ENCODE measurements at places on chromosomes 5 and 9. TPM values are rescaled to one million over a fixed set of nuclear protein-coding genes. Genes with fewer than 3 reads are reported as not detected.
A peak's percentile ranks its signal among the peaks of the same experiment; 100 is the strongest.

- no peak overlapping the region for H3K4me3 ChIP-seq
- H3K27ac ChIP-seq: no peak overlapping the region
- no peaks in the 10 kb centered on the region for H3K27me3 ChIP-seq
- no peaks in the 10 kb centered on the region for H3K36me3 ChIP-seq
- no peak for DNase-seq
Measured at GRCh38 chr5:90279091-90279490, 130.5 kb downstream of the CETN3 start.

GRCh38 chr9:127968700-127969383 lies 11.9 kb downstream of the EEIG1 start:
- no peak overlapping the region for H3K4me3 ChIP-seq
- peak overlapping the region; percentile 28 for H3K27ac ChIP-seq
- no peaks in the 10 kb centered on the region for H3K36me3 ChIP-seq
- peak; percentile 41 for DNase-seq
- H3K4me1 ChIP-seq: peaks cover 74% of the 10 kb centered on the region

GRCh38 chr5:163748934-163749333 lies 243.5 kb downstream of the MAT2B start:
- H3K4me3 ChIP-seq: no peak overlapping the region
- no peaks in the 10 kb centered on the region for H3K27me3 ChIP-seq
- no peaks in the 10 kb centered on the region for H3K4me1 ChIP-seq
- H3K36me3 ChIP-seq: no peaks in the 10 kb centered on the region

COL15A1 gene
- total RNA-seq: 51.6 TPM

DNA sequence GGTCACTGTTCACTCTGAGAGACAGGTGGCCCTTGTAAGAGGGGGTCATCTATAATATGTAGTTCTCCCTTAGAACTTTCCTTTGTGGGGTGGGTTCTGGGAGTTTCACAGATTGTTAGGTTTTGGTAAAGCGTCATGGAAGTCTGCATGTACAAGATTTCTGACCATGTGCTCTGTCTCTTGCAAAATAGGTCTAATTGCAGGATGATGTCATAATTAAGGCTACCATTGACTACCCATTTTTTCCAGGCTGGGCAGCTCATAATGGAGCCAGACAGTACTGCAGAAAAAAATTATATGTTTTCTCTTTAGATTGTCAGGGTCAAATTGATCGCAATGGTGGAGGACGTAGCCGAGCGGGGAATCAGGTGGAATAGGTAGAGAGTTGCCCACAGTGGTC lies 3.7 kb upstream of the GM2A start:
- H3K4me3 ChIP-seq: no peak overlapping the region
- no peak overlapping the region for H3K27ac ChIP-seq
- peaks cover 4% of the 10 kb centered on the region for H3K4me1 ChIP-seq
- no peaks in the 10 kb centered on the region for H3K27me3 ChIP-seq

DNA sequence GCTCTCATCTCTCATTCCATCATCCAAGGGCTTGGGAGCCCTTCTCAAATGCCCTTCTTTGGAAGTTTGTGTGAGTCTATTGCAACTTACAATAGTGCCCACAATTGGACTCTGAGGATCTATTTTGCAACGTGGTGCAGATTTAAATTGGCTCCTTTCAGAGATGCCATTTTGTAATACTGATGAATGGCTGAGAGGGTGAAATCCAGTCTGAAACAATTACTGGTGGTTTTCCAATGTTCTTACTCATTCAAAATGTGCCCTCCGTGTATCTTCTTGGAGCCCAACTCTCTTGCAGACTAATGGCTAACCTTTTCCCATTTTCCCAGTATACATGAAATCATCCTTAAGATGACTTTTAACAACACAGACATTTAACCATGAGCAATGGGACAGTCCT lies 6.1 kb downstream of the ZNF462 start:
- no peaks in the 10 kb centered on the region for H3K36me3 ChIP-seq
- DNase-seq: no peak
- peak overlapping the region; percentile 25 for H3K27ac ChIP-seq
- no peak overlapping the region for H3K4me3 ChIP-seq
- peaks cover 29% of the 10 kb centered on the region for H3K4me1 ChIP-seq

- no peaks in the 10 kb centered on the region for H3K27me3 ChIP-seq
- H3K36me3 ChIP-seq: no peaks in the 10 kb centered on the region
- H3K27ac ChIP-seq: no peak overlapping the region
- DNase-seq: no peak
Measured at GRCh38 chr9:118303216-118303615, 599.0 kb downstream of the TLR4 start.

GRCh38 chr9:93197670-93198069 lies 13.7 kb downstream of the WNK2 start:
- no peaks in the 10 kb centered on the region for H3K27me3 ChIP-seq
- no peaks in the 10 kb centered on the region for H3K36me3 ChIP-seq
- DNase-seq: no peak
- H3K27ac ChIP-seq: no peak overlapping the region
- H3K4me1 ChIP-seq: no peaks in the 10 kb centered on the region

DNA sequence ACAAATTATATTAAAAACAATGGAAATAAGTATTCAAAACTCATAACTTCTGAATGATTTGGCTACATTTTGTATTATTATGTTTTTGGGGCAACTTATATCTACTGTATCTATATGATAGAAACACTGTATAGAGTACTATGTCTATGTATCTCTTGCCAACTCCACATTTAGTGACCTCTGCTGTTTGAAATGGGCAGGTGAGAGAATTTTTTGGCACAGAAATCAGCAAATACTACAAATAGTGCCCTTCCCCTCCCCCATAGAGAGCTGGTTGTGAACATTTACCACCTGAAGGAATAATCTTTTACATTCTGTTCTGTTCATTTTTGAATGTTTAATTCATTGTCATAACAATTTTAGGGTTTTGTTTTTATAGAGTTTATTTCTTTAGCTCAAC lies 545.3 kb downstream of the PDE4D start:
- H3K27me3 ChIP-seq: no peaks in the 10 kb centered on the region
- no peak overlapping the region for H3K4me3 ChIP-seq
- no peak for DNase-seq
- H3K36me3 ChIP-seq: no peaks in the 10 kb centered on the region

CMYA5 gene
- total RNA-seq: 51.7 TPM

KIF12 gene
- total RNA-seq: 6.0 TPM

DNA sequence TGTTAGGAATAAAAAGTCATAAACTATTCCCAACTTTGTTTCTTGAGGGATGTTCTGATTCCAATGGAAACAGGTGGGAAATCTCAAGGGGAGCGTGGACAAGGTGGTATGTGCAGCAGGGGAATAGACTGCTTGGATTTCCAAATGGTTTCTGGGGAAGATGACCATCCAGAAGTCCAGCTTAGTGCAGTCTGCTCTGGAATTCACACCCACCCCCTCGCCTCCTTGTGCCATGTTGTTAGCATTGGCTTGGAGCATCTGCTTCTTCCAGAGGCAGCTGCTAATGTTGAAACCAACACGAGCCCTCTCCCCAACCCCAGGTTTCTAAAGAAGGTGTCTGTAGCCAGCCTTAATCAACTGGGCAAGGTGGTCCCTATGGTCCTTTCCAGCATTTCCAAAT lies 90.9 kb downstream of the PDE6A start:
- no peaks in the 10 kb centered on the region for H3K4me1 ChIP-seq
- no peaks in the 10 kb centered on the region for H3K36me3 ChIP-seq
- H3K27me3 ChIP-seq: no peaks in the 10 kb centered on the region
- H3K27ac ChIP-seq: no peak overlapping the region
- no peak overlapping the region for H3K4me3 ChIP-seq
- no peak for DNase-seq

IL9 gene
- not detected for total RNA-seq

- no peak for DNase-seq
- no peaks in the 10 kb centered on the region for H3K4me1 ChIP-seq
- H3K27me3 ChIP-seq: no peaks in the 10 kb centered on the region
- H3K27ac ChIP-seq: no peak overlapping the region
- H3K4me3 ChIP-seq: no peak overlapping the region
Measured at GRCh38 chr9:120158221-120158620, 421.7 kb downstream of the CDK5RAP2 start.

CCL19 gene
- total RNA-seq: not detected

DNA sequence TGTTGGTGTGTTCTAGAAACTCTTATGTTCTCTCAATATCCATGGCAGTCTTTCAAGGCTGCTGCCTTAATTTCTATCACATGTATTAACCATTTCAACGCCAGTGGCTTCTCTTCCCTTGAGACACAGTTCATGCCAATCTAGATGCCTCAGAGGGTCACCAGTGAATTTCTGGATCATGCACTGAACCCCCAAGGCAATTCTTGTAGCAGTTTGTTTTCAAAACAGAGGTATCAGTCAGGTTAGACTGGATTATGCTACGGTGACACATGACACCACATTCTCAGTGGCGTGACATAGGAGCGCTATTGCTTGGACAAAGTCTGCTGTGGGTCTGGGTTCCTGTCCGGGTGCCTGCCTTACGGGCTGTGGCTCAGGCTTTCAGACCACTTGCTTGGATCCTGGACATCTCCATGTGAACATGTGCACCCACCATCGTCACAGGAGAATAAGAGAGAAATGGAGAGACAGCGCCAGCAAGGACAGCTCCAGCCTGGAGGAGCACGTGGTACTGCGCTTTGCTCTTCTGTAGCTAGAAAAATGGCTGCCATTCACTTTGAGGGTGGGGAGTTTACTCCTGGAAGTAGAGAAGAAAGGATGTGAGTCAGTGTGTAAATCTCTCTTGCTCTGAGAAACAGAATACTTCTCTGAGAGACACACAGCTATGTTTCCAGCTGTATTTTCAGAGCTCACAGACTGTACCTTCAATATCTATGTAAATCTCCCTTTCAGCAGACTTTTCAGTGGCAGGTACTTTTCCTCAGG lies 329.3 kb upstream of the ADCY2 start:
- H3K4me3 ChIP-seq: no peak overlapping the region
- no peaks in the 10 kb centered on the region for H3K36me3 ChIP-seq
- H3K27me3 ChIP-seq: no peaks in the 10 kb centered on the region
- no peak overlapping the region for H3K27ac ChIP-seq

- no peaks in the 10 kb centered on the region for H3K36me3 ChIP-seq
- no peaks in the 10 kb centered on the region for H3K27me3 ChIP-seq
- no peaks in the 10 kb centered on the region for H3K4me1 ChIP-seq
- H3K4me3 ChIP-seq: no peak overlapping the region
Measured at GRCh38 chr5:147887930-147888329, 9.4 kb downstream of the SCGB3A2 start.

EPB41L4A gene
- total RNA-seq: 12.3 TPM

LRRC70 gene
- 2.5 TPM for total RNA-seq

ZNF608 gene
- 20.4 TPM for total RNA-seq

F12 gene
- not detected for total RNA-seq

Measured in ovary (tissue), 10 donors.